ENCODE measurements at places on chromosomes 12 and 14. TPM values are rescaled to one million over a fixed set of nuclear protein-coding genes. Genes with fewer than 3 reads are reported as not detected.
A peak's percentile ranks its signal among the peaks of the same experiment; 100 is the strongest.

The FAM216A gene
- 29.0 TPM for total RNA-seq

The MLXIP gene
- 28.9 TPM for total RNA-seq

The TAS2R42 gene
- total RNA-seq = not detected

The TBK1 gene
- total RNA-seq = 36.7 TPM

The GLS2 gene
- total RNA-seq = 4.7 TPM

The EIF2S3B gene
- total RNA-seq = 0.26 TPM

DNA sequence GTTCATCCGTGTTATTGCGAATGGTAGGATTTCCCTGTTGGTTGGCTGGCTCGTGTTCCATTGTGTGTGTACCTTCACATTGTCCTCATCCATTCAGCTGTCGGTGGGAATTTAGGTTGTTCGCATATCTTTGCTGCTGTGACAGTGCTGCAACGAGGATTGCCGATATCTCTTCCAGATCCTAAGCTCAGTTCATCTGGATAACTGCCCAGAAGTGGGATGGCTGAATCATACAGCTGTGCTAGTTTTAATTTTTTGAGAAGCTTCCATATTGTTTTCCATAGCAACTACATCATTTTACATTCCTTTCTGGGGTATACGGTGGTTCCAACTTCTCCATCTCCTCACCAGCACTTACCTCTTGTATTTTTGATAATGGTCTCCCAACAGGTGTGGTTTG is 292.8 kb upstream of the SFSWAP start:
- no peak for ATAC-seq

GRCh38 chr14:59254146-59254910 is 65.9 kb downstream of the DAAM1 start:
- no peak for ATAC-seq

- no peak for ATAC-seq
Observed at GRCh38 chr14:26173581-26174110, 424.2 kb downstream of the NOVA1 start.

- ATAC-seq = no peak
Observed at GRCh38 chr12:79327465-79327864, 363.3 kb downstream of the PAWR start.

DNA sequence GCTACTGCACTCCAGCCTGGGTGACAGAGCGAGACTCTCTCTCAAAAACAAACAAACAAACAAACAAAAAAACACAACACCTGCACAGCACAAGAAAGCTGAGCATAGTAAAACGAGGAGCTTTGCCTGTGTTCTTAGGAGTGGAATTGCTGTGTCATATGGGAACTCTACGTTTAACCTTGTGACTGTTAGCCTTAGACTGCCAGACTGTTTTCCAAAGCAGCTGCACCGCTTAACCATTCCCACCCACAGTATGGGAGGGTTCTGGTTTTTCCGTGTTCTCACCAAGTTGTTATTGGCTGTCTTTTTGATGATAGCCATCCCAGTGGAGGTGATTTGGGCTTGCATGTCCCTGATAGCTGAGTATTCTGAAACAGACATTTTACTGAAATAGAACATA is 9.2 kb downstream of the WNT5B start:
- ATAC-seq = no peak

GRCh38 chr12:88255847-88256246 is 113.7 kb downstream of the TMTC3 start:
- no peak for ATAC-seq

- ATAC-seq = peak; percentile 10
Observed at GRCh38 chr12:43758247-43758727, 303 bp downstream of the PUS7L start.

DNA sequence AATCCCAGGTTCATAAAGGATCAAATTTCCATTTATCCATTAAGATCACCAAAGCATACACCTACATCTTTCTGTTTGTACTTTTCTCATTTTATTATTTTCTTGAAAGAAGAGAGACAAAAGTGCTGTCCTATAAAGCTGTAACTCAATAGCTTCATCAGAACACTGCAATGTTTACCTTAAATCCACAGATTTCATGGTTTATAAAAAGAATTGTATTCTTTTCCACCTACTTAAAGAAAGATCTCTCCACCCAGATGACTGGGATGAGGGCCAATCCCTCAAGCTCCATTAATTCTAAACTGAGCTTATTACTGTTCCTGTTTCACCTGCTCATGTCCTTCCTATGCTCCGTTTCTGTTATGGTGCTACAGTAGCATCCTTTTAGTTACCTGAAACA is 470.6 kb downstream of the BCAT1 start:
- ATAC-seq = no peak

DNA sequence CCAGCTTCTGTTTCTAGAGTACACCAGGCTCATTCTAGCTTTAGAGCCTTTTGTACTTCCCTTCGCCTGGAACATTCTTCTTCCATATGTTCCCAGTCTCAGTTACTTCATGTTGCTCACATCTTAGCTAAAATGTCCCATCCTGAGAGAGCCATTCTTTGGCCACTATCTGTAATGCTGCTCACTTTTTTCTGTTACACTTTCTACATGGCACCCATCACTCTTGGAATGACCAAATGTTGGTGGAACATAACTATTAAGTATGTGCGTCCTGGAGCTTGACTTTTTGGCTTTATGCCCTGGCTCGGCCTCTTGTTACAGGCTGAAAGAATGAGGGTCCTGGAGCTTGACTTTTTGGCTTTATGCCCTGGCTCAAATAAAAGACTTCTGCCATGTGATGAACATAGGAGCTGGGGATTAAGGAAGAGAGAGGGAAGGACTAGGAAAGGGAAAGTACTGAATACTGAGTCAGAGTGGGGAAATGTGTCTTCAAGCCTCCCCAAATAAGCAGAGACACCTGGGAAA is 442.9 kb upstream of the ATP2B1 start:
- no peak for ATAC-seq

GRCh38 chr12:3304436-3305165 is 186.4 kb upstream of the PRMT8 start:
- no peak for ATAC-seq

GRCh38 chr14:104871656-104872468 is 6.8 kb downstream of the CEP170B start:
- no peak for ATAC-seq

DNA sequence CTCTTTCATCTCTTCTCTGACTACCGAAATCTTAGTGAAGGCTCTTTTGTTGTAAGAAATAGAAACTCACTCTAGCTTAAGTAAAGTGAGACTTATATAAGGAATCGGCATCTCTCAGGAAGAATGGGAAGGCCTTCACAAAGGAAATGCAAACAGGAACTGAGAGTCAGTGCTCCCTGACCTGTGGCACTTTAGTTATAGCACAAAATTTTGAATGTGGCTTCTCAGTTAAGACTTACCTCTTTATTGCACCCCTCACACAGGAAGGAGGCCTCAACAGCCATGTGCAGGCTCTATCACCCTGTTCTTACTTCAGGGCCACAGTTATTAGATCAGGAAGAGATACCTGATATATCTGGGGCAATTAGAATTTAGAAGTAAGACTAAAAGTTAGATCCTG is 224.7 kb upstream of the EGLN3 start:
- ATAC-seq = no peak

DNA sequence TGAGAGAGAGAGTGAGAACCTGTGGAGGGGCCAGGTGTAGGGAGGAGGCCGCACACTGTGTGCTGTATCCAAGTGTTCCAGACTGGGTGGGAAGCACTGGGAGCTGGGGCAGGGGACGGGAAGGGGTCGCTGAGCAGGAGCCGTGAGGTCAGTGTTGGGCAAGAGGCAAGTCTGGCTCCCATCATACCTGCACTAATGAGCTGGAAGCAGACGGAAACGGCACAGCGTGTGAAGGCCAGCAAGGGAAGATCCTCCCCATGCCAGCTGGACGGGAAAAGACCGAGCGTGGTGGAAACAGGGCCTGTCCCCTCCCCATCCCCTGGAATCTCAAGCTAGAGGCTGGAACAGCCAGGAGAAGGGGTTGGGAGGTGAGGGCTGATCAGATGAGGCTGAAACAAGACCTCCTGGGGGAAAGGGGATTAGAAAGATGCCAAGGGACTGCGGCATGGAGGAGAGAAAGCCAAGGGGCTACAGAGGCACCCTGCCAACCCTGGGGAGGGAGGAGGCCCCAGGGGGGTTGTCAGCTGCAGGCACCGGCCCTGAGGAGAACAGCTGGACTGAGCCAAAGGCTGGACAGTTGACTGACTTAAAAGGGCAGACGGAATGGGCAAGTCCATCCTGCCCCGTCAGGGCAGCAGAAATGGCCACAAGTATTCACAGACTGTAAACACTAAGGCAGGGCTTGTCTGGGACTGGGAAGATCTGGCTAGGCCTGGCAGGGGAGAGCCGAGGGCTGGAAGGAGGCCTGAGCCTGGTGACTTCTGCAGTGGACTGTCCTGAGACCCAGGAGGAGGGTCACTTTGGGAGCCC is 19.0 kb upstream of the LTBP2 start:
- no peak for ATAC-seq

DNA sequence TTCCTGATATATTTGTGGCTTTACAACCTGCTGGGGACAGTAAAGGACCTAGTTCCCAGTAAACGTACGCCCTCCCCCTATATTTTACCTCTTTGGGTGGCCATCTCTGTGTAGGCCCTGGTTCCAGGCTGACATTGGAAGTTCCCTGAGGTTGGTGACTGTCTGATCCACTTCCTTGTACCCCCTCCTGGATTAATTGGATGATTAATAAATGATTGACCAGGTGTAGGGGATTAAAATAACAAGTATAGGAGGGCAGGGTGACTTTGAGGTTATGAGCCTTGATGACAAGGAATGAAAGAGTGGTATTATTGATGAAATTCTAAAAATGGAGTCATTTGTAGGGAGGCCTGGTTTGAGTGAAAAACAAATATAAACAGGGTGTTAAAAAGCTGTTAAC is 9.6 kb downstream of the SUSD6 start:
- no peak for ATAC-seq

GRCh38 chr14:99503848-99504453 is 22.7 kb downstream of the CCNK start:
- peak; percentile 74 for ATAC-seq

DNA sequence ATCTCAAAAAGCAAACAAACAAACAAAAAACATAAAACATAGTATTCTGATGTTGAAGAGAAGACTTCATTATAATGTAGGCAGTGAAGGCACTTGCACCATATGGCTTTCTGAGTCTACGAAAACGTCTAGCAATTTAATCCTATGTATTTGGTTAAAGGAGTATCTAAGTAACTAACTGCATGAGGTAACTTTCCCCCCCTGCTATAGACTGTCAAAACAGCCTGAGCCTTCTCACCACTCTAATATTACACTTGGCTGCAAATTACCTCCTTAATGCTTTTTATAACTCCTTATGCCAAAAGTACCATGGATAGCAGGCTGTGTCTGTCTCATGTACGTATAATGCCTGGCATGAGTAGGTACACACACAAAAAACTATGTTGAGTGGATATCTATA is 607.6 kb upstream of the FLRT2 start:
- no peak for ATAC-seq

GRCh38 chr12:127657036-127657435 is 609.9 kb upstream of the TMEM132C start:
- no peak for ATAC-seq

GRCh38 chr14:106211334-106211900 is 685.0 kb downstream of the TMEM121 start:
- ATAC-seq = no peak

DNA sequence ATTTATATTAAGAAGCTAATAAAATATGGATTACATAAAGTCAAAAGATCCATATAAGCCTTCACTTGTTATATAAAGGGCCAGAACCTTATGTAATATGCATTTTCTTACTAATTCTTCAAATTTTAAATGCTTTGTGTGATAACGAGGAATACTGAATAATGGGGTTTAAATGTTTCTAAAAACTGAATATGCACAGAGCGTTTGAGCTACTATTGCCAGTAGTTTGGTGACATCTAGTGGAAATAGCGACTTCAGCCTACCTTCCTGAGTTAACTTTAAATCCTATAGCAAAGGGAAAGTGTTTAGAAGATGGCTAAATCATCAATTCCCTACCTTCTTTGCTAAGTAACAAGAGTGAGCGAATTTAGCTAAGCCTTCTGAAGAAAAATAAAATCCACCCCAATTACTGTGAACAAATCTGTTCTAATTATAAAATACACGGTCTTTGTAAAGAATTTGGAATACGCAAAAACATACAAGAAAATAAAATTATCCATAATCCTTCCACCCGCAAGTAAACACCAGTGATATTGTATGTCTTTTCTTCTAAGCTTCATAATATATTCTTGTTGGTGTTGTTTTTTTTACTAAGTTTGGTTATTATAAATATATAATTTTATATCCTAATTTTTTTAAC is 115.5 kb upstream of the G2E3 start:
- ATAC-seq = no peak

- no peak for ATAC-seq
Observed at GRCh38 chr14:78701246-78701645, 531.1 kb downstream of the NRXN3 start.

DNA sequence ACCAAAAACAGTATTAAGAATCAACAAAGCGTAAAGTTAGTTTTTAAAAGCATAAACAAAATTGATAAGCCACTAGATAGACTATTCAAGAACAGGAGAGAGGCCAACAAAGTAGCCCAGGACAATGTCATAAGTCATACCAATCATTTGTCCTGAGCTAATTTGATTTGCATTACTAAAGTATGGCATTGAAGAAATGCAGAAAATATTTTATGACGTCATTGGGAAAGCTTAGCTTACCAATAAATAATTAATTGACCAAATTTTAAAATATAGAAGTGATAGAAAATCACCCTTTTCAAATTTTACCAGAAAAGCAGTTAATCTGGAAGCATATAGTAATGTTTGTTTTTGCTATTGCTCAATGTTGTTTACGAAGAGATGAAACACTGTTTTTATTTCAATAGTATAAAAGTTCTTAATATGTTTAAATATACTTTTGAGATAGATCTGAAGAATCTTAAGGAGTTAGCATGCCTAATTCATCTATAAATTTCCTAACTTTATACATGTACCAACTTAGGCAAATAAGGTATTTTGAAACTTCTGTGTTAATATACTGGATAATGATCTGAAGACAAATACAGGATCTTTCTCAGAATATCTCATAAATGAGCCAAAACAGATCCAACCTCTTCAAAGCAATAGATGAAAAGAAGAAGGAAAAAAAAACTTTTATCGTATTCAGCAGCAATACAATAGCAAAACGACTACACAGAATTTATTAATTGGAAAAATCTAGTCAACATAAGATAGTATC is 1118.5 kb downstream of the SLC16A7 start:
- no peak for ATAC-seq

- no peak for ATAC-seq
Observed at GRCh38 chr12:21545557-21545956, 19.5 kb downstream of the SPX start.

DNA sequence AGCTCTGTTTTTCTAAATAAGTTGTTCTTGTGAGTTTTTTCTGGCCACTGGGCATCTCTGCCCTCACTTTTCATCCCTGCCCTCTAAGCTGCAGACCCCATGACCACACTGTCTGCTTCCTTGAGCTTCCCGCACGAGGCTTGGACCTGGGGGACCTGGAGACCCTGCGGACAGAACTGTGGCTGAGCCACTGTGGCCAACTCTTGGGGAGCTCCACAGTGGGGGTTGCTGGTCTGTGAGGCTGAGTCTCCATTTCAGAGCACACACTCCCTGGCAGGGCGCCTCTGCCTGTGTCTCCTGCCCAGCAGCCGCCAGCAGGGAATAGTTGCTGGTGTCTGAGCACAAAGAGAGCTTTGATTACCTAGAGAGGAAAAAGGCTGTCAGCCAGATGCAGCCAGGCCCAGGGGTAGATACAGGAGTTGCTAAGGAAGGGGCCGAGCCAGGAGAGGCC is 13.1 kb upstream of the RIN3 start:
- ATAC-seq = no peak
